ENCODE measurements at places on chromosomes 3 and 15.
A peak's percentile ranks its signal among the peaks of the same experiment; 100 is the strongest.

GRCh38 chr3:154112146-154112852 lies 8.9 kb upstream of the ARHGEF26 start:
- no peak for DNase-seq

- no peak for DNase-seq
Measured at GRCh38 chr3:25820366-25820765, 30.5 kb downstream of the OXSM start.

- no peak for DNase-seq
Measured at GRCh38 chr3:128559486-128560225, 66.7 kb upstream of the GATA2 start.

- no peak for DNase-seq
Measured at GRCh38 chr15:95497634-95498033, 832.9 kb upstream of the NR2F2 start.

DNA sequence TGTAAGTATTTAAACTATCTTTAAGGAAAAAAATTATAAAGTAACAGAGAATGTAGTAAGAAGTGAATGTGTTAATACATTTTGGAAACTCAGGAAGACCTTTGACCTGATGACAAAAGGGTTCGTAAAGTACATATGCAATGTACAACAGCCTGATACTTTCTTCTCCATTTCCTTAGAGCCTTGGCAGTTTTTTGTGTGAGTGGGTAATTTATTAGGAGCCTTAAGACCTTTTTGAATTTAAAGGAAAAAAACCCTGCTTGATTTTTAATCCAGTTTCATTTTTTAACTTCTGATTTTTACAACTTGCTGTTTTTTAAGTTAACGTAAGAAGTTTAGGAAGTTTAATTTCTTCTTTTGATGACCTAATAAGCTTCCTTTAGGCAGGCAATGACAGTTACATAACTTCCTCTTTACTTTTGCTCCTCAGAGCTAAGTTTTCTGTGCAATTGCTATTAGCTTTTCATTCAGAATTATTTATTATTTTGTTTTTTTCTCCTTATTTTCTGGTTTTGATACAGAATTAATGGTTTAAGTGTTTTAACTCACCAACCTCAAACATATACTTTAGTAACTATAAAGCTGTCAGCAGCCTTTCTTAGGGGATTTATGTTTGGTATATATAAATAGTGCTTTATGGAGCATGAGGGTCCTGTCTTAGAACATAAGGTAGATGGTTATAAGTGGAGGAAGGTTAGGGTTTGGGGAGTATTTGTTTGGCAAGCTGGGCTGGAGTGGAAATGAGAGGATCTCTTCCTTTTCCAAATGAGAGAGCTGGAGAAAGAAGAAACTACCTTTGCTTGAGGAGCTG lies 35.2 kb downstream of the ARMC8 start:
- DNase-seq, result no peak

GRCh38 chr15:31457631-31458526 lies 131.2 kb downstream of the KLF13 start:
- peak; percentile 75 for DNase-seq

DNA sequence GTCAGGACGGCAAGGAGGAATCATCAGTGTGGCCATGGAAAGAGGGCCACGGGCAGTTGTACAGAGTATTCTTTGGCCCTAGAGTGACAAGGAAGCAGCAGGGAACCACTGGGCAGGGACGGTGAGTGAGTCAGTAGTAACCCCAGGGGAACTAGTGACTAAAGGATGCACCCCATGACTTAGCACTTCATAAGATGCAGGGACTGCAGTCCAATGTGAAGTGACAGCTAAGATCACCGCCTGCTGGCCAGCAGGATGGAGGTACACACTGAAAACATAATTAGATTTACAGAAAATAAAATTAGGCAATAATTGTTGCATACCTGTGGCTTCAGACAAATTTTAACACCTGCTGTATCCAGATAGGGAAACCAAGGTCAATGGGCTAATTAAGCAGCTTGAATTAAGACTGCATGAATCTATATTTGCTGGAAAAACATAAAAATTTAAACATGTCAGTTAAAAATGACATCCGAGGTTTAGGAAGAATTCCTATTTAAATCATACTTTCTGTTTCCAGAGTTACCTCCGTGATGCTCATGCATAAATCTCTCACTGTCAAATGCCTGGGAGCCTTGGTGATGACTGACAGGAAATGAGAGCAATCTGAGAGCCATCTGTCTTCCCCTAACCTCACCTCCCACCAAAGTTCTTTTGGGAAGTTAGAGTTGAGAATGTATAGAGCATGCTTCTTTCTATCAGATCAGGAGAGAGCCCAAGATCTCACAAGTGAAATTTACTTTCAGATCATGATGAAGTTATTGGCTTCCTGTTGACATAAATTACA lies 56.5 kb downstream of the DCLK3 start:
- no peak for DNase-seq

- DNase-seq, result no peak
Measured at GRCh38 chr3:161879470-161879869, 382.9 kb downstream of the OTOL1 start.

DNA sequence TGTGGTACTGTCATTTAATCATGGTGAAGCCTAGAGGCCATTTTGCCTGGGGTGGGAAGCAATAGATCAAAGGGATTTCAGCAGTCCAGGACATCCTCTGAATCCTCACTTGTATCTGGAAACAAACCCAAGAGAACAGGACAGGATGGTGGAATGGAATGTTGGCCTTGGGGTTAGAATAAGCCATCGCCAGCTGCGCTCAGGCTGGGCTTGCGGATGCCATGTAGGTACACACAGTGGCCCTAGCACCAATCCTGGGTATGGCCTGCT lies 76.5 kb upstream of the ALDH1A3 start:
- DNase-seq, result no peak

- DNase-seq, result no peak
Measured at GRCh38 chr3:11143476-11143875, 10.8 kb upstream of the HRH1 start.

DNA sequence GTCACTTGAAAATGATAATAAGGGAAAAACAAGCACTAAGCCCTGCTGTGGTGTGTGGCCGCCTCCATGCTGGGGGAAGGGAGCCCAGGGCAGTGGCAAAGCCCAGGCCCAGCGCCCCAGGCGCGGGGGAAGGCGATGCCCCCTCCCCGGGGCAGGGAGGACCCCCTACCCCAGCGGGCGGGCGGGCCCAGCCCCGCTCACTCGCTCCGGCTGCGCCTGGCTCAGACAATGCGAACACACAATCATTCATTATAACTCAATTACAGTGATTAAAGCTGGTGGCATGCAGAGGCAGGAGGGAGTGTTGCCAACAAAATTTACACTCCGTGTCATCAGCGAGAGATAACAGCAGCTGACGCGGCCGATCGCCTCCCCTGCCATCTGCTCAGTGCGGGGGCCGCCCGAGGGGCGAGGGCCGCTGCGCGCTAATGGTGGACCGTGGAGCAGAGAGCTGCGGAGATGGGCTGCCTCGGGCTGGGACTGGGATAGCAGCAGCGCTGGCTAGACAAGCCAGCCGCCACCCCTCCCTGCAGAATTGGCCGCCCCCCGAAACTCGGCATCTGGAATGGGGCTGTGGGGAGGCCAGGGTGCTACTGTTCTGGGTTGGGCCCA lies 64.1 kb downstream of the TLE3 start:
- no peak for DNase-seq

GRCh38 chr3:121493431-121493830 lies 52.4 kb downstream of the POLQ start:
- DNase-seq, result no peak

DNA sequence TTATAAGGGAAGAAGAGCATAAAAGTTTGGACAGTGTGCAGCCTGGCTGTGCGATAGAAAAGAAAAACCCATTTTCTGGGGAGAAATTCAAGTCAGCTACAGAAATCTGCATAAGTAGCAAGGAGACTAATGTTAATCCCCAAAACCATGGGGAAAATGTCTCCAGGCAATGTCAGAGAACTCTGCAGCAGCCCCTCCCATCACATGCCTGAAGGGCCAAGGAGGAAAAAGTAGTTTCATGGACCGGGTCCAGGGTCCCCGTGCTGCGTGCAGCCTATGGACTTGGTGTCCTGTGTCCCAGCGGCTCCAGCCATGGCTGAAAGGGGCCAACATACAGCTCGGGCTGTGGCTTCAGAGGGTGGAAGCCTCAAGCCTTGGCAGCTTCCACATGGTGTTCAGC lies 28.3 kb upstream of the COLQ start:
- DNase-seq, result no peak

DNA sequence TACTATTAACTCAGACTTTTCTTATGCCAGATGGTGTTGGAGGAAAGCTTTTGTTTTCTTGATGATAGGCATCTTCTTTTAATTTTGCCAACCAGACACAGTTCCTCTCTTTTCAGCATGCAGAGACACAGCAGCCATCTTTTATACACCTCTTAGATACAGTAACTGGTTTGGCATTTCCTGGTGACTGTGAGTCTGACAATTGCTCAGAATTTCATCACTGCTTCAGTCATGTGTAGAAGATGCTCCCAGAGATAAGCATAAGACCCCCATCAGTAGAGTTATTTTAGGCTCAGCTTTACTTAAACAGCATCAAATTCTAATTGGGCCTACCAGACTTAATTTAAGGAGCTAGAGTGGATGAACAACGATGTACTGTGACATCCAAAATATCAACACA lies 779.0 kb downstream of the SQOR start:
- DNase-seq, result no peak

GRCh38 chr3:154168998-154169795 lies 48.0 kb downstream of the ARHGEF26 start:
- DNase-seq, result no peak

DNA sequence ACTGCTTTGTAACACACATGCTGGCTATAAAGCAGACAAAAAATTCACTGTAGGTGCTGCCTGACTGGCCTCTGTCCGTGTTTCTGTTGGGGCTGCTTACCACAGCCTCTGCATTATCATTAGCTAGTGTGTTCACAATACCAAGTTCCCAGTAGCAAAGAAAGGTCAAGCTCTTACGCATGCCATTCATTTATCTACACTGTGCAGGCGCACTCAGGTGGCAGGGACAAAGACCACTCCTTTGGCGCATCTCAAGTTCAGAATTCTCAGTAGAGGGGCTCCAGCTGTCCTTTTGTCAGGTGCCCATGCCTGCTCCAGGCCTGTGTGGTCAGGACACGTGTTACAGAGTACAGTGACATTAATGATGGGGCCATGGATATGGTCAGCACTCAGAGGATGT lies 22.3 kb downstream of the MLH1 start:
- no peak for DNase-seq

DNA sequence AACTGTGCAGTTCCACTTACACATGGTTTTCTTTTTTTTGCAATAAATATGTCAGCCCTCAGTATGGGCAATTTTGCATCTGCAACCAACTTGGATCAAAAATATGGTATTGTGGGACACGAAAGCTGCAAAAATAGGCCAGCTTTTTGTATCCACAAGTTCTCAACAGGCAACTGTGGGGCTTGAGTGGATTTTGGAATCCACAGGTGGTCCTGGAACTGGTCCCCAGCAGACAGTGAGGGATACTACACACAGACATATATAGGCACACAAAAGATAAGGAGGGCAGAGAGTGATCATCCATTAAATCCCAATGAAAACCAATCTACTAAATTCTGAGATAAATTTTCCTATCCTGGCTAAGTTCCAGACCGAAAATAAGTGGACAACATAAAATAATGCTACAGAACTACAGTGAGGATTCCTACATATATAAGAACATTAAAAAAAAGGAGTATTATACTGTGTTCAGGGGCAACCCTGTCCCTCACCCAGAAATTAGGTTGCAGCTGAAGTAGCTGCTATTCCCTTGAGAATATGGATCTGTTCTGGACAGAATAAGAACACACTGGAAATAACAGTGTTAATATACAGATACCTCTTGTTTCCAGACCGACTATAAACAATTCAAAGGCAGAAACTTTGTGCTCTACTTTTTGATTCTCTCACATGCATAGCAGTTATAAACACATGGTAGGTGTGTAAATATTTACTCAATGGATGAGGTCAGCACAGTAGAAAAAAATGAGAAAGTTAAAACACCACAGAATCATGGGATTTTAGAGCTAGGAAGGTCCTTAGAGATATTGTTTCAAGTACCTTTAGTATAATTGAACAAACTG lies 25.4 kb downstream of the DENND4A start:
- no peak for DNase-seq

- no peak for DNase-seq
Measured at GRCh38 chr3:98536456-98537017, 4.8 kb downstream of the GPR15 start.

DNA sequence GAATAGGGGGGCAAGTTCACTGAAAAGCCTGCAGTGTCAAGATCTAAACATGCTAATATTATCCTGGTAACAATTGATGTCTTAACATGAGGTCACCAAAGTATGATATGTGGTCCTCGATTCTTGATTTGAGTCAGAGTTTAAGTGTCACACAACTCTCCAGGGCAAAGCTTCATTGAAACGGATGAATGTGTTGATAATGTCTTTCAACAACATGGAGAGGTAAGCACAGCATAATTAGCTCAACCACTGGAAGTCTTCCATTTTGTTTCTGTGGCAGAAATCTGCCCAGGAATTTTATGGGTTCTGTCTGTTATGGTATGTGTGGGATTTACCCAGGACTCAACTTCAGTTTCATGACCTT lies 591.5 kb downstream of the ZNF385D start:
- no peak for DNase-seq

- no peak for DNase-seq
Measured at GRCh38 chr3:124491098-124491497, 239.2 kb upstream of the UMPS start.

DNA sequence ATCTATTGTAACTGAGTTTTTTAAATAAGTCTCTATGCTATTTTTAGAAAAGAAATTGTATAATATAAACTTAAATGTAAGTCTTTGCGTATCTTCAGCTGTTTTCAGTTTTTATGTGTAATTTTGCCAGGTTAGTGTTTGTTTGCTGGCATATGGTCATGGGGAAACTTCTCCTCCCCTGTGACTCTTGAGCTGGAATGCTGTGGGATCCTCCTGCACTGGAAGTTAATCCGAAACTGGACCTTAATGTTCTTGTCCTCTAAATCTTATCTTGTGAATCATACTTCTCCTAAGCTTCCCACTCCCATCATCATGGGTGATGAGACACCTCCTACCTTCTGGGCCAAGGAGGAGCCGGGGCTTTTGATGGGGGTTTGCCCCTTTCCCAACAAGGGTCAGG lies 52.4 kb upstream of the CHST2 start:
- no peak for DNase-seq

DNA sequence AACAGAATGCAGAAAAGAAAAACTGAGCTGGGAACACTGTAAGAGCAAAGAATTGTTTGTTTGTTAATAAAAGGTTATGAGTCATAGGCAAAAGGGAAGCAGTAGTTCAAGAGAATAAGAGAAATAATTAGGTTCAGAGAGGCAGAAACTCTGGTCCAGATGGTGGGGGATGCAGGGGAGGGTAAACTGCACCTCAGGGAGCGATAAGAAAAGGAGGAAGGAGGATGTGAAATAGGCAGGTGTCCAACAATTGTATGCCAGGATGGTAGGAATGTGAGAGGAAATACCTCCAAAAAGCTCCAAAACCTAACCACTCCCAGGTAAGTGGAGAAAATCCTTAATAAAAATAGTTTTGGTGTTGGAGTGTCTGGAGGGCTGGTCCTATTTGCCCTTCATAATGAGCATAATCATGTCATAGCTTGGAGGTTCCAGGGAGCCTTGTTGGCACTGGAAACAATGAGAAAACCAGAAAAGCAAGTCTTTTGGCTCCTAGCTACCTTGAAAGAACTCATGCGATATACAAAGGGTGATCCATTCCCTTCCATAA lies 405.4 kb upstream of the TBL1XR1 start:
- DNase-seq, result no peak
